Naive thymus-derived CD4-positive, alpha-beta T cell (primary cell): ENCODE measurements at places on chromosomes 5 and 9. TPM values are rescaled to one million over a fixed set of nuclear protein-coding genes. Genes with fewer than 3 reads are reported as not detected.

CCL28 gene
- total RNA-seq: 15.6 and 16.4 TPM in 2 replicates

ECSCR gene
- total RNA-seq: not detected

FRMPD1 gene
- not detected for total RNA-seq

RORB gene
- total RNA-seq: not detected

CARD9 gene
- total RNA-seq: 19.9 TPM

LEAP2 gene
- 0.91 TPM for total RNA-seq

- DNase-seq: no peak
Measured at GRCh38 chr9:110538647-110539041, 40.9 kb downstream of the SVEP1 start.

- DNase-seq: no peak
Measured at GRCh38 chr9:120846906-120847305, 4.2 kb upstream of the PSMD5 start.

DNA sequence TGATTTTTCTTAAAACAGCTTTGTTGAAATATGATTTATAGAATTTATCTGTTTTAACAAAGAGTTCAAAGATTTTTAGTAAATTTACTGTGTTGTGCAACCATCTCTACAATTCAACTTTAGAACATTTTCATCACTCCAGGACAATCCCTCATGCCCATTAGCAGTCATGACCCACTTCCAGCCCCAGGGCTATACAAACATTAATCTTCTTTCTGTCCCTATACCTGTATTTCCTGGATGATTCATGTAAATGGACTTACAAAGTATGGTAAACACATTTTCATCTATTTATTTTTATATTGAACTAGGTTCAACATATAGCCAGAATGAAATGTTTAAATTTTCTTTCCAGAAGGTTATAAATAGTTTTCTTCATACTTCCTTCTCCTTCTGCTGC lies 127.8 kb upstream of the CCDC180 start:
- no peak for DNase-seq

- no peak for DNase-seq
Measured at GRCh38 chr5:103927739-103928138, 365.1 kb upstream of the NUDT12 start.

DNA sequence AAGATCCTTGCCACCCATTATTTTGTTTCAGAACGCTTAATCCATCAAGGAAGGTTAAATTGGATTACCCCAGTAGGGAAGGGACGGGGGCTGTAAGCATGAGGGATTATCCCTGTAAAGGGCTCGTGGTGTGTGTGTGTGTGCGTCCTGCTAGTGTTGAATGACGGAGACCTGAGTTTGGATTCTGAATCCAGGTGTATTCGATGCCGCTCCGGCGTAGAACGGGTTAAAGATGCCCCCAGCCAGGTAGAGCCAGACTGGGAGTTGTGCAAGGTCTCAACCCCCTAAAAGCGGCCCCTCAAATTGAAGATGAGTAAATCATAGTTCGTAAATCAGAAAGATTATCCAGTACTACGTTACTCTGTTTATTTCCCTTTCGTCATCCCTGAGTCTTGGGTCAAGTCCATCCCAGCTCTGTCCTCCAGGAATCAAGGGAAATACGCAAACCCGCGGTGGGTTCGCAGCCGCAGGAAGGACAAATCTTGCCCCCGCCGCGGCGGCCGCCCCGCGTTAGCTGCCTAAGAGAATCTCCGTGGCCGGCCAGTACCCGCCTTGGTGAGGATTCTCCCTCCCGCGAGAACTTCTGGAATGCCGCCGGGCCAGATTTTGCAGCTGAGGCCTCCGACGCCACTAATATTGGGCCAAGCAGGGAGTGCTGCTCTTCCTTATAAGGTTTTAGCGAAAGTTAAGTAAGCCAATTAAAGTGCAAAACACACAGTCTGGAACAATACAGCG lies 586 bp upstream of the MTAP start:
- no peak for DNase-seq

DNA sequence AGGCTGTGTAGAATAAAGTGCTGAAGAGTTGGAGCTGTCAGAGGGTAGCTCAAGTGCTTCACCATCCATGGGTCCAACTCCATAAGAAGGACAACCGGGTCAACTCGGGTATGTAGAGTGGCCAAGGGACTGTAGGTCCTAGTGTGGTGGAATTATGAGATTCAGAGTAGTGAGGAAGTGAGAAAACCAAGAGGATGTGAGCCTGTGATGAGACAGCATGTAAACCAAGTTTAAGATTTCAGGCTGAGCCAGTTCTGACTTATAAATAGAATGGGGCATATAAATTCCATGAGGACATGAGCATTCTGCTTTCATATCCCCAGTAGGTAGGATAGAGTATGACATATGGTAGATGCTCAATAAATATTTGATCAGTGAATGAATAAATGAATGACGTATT lies 96.3 kb downstream of the CFAP95 start:
- no peak for DNase-seq

GRCh38 chr5:164041105-164041504 lies 535.7 kb downstream of the MAT2B start:
- DNase-seq: no peak

DNA sequence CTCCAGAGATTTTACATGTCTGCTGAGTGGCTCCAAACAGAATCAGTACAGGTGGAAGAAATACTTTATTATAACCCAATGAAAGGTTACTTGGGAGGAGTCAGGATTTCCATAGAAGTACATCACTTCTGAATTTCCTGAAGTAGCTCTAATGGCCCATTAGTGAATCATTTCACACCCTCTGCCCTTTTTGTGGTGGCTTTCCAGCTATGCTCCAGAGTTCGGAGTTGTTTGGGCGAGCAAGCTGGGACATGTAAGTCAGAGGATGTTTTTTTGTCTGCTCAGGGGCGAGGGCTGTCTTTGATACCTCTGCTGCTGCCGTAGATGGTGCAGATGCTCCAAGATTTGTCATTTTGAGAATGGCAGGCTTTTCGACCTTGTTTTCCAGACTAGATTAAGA lies 226.1 kb downstream of the GOLPH3 start:
- DNase-seq: no peak

DNA sequence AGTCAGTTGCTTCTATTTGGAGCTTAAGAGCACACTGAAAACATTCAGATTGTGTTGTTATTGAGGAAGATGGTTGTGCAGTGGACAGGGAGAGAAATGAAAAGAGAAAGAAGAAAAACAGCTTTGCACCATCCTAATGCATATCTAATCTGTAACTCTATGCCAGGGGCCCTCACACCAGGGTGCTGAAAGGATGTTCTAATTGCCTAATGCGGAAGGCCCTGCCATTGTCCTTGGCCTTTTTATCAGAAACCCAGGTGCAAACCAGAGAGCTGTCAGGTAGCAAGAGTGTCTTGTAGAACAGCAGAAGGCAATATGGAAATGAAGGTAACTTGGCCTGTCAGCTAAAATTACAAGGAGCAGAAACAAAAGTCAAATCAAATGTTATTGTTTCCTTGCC lies 384.5 kb upstream of the PIK3R1 start:
- no peak for DNase-seq

DNA sequence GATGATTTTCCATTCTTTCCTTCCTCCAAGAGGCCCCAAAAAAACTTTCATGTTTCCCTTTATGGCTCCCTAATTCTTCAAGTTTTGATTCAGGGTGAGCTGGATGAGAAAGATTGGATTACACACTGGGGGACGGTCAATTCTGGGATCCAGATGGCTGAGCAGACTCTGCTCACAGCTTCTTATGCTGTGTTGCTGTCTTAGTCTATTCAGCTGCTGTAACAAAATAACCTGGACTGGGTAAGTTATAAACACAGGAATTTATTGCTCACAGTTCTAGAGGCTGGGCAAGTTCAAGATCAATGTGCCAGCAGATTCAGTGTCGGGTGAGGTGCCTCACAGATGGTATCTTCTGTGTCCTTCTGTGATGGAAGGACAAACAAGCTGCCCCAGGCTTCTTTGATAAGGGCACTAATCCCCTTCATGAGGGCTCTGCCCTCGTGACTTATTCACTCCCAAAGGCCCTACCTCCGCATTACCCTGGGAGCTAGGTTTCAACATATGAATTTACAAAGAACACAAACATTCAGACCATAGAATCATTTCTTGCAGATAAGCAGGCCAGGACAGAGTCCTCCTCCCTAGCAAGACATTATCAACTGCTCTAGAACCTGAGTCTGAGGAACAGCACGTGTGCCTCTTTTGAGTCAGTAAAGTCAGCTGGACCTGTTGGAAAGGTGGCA lies 23.1 kb upstream of the SMAD5 start:
- no peak for DNase-seq

- no peak for DNase-seq
Measured at GRCh38 chr5:16076657-16077056, 102.9 kb downstream of the MARCHF11 start.

- no peak for DNase-seq
Measured at GRCh38 chr5:122200450-122200849, 71.1 kb downstream of the ZNF474 start.

DNA sequence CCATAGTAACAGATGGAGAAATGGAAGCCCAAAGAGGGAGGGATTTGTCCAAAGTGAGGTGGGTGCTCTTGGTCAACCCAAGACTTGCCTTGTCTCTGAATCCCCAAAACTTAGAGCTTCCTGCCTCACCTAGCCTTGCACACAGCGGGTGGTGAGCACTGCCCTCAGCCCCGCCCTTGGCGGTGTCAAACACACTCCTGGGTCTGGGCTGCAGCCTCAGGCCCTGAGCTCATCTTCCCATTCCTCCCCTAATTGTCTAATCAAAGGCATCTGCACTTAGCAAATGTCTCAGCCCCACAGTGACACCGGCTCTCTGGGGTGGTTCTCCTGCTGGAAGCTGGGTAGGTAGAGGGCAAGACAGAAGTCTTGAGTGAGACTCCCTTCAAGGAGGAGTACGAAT lies 20.9 kb downstream of the FABP6 start:
- no peak for DNase-seq

DNA sequence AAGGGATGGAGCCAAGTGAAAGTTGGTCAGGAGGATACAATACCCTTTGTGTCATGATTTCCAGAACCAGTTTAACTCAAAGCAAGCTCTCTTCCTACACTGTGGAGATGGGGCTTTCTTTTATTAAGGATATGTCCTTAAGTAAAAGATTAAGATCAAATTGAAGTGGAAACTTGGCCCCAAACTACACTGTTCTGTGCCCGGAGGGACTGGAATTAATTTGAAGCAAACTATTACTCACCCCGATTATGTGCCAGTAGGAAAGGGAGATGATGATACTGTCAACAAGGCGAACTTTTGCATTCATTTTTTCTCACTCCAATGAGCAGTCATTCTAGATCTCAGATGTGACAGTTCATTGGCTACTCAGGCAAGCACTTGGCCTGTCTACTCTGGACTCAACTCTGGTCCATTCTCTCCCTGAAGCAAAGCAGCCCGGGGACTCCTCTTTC lies 186.7 kb downstream of the NTRK2 start:
- DNase-seq: no peak
